Ascending aorta (tissue), 2 donors: ENCODE measurements at places on chromosomes 2 and 18.

- DNase-seq: no peak
These were observed 119.8 kb downstream of the MAPK4 start for GRCh38 chr18:50679656-50680055.

DNA sequence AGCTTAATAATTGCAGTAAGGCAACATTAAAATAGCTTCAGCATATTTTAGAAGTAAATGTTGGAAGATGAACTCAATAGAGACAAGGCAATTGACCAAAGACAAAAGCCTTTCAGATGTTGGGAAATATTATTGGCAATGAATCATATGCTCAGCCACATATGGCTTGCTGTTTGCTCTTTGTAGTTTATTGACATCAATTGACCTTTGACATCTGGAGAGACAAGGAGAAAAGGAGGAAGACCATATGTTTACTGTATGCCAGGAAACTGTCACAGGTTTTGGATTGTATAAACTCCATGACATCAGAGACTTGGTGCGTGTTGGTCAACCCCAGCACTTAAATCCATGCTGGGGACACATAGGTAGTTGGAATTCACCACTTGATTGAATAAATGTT lies 60.6 kb upstream of the SLC16A14 start:
- DNase-seq: no peak

GRCh38 chr2:173647681-173648311 lies 293.1 kb downstream of the CDCA7 start:
- no peak for DNase-seq

DNA sequence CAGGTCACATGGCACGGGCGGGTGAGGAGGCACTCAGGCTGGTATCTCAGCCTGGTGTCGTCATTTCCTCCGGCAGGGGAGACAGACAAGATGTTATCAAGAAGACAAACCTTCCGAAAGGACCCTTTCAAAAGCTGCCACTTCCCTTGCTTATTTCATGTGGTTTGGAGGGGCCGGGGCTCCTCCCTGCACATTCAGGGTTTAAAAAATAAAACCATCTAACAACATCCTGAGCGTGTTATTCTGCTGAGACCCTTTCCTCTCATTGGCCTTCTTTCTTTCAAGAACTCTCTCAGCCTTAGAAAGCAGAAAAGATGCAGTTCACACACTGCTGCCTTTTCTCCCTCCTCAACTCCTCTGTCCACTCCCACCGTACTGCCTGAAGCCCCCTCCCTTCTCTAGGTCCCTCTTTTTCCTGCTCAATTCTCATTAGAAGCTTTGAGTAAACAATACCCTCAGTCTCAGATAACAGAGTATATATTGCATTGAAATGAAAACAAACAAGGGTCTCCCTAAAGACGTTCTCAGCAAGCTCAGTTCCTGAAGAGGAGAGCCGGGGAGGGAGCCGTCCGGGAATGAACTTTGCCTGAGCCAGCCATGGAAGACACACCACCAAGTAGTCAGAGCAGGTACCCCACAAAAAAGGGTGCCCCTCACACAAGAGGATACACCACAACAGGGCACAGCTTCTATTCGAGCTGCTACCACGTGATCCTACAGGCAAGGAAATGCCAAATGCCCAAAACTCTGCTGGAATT lies 9.7 kb downstream of the SMAD7 start:
- DNase-seq: no peak

- no peak for DNase-seq
These were observed 28.2 kb upstream of the SOCS6 start for GRCh38 chr18:70260683-70261082.

GRCh38 chr2:216559625-216560156 lies 61.0 kb downstream of the RPL37A start:
- no peak for DNase-seq

- no peak for DNase-seq
These were observed 339.2 kb upstream of the SALL3 start for GRCh38 chr18:78640246-78640995.

DNA sequence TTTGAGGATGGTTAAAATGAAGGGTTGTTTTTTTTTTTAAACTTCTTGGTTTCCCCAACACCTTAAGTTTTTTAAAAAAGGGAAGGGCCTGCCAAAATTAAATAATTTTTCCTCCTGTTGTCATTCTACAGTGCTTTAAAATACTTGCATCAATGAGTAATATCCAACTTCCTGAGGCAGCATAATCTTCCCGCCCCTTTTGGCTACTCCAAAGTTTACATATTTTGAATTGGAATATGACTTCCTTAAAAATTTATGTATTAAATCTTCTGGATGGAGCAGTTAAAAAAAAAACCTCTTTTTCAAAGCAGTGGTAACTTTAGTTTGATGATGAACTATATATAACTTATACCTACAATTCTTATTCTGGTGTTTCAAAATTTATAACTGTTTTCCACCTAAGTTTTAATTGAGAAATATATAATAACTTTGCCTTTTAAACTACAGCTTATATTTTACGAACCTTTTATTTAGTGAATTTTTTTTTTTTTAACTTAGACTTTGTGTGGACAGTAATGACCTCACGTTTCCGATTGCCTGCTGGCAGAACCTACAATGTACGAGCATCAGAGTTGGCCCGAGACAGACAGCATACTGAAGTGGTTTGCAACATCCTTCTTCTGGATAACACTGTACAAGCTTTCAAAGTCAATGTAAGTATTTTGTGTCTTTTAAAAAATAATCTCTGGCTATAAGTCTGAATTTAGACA lies 49.8 kb downstream of the PTPN4 start:
- no peak for DNase-seq

GRCh38 chr2:240815761-240816583 lies 4.0 kb downstream of the KIF1A start:
- DNase-seq: peak; percentile 41

- DNase-seq: no peak
These were observed 47.1 kb upstream of the SPRED2 start for GRCh38 chr2:65479524-65479923.

DNA sequence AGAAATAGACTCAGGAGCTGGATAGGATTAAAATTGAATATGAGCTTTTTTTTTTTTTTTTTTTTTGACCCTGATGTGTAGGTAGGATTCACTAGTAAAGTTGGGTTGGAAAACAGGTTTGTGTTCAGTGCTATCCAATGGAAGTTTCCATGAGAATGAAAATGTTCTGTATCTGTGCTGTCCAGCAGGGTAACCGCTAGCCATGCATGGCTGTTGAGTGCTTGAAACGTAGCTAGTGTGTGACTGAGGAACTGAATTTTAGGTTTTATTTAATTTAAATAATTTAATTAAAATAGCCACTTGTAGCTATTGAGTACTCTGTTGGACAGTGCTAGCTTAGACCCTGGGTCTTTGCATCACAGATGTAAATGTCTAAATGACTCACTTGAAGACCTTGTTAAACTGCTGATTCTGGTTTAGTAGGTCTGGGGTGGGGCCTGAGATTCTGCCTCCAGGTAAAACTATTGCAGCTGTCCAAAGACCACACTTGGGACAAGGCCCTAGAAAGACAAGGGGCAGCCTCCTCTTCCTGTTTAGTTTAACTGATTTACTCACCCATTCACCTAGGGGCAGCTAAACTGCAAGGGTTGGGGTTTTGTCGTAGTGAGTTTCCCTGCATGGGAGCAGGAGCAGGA lies 84.7 kb upstream of the STON1 start:
- no peak for DNase-seq

GRCh38 chr2:43273529-43273928 lies 47.1 kb upstream of the ZFP36L2 start:
- DNase-seq: peak; percentile 75

DNA sequence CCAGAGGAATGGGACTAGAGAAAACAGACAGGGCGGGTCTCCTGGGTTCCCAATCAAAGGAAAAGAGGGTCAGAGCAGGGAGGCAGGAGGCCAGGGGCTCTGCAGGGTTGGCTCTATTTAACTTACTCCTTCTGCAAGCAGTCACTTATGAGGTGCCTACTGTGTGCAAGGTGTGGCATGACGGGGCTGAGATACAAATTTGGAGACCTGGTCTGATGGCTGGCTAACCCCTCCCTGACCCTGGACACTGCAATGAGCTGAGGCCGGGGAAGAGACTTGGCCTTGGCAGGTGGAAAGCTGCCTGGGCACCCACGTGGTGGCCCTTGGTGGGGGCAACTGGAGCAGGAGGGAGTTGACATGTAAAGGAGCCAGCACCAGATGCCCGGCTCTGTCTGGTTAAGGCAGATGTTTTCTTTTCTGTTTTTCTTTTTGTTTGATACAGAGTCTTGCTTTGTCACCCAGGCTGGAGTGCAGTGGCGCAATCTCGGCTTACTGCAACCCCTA lies 148.5 kb upstream of the GATA6 start:
- no peak for DNase-seq

DNA sequence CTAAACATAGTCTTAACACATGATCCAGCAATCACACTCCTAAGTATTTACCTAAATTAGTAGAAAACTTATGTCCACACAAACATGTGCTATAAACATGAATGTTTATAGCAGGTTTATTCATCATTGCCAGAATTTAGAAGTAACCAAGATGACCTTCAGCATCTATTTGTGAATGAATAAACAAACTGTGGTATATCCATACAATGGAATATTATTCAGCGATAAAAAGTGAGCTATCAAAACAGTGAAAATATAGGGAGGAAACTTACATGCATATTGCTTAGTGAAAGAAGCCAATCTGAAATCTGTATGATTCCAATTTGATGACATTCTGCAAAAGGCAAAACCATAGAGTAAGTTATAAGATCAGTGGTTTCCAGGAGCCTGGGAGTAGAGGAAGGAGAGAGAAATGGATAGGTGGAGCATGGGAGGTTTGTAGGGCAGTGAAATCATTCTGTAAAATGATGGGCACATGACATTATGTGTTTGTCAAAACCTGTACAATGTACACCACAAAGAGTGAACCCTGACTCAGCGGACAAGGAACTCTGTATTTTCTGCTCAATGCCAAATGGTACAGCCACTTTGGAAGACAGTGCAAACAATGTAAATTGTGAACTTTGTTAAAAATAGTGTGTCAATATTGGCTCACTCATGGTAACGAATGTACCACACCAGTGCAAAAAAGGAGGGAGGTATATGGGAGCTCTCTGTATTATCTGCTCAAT lies 61.9 kb upstream of the IGFBP2 start:
- DNase-seq: no peak

DNA sequence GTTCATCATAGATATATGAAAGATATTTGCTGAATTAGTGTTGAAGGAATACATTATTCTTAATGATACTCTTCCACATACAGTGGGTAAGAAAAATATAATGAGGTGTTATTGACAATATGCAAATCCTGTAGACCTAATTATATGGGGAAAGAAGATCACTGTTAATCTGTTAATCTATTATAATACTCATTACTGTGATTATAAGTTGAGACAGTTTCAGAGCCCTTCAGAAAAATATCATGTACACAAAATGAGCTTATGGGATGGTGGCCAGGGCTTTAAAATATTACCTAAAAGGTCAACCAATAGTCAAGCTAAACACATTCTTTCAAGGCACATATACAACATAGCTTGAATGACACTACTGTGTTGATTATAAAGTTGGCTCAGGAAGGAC lies 163.5 kb downstream of the NOL4 start:
- no peak for DNase-seq

- no peak for DNase-seq
These were observed 102.9 kb upstream of the TGFA start for GRCh38 chr2:70656421-70657010.

DNA sequence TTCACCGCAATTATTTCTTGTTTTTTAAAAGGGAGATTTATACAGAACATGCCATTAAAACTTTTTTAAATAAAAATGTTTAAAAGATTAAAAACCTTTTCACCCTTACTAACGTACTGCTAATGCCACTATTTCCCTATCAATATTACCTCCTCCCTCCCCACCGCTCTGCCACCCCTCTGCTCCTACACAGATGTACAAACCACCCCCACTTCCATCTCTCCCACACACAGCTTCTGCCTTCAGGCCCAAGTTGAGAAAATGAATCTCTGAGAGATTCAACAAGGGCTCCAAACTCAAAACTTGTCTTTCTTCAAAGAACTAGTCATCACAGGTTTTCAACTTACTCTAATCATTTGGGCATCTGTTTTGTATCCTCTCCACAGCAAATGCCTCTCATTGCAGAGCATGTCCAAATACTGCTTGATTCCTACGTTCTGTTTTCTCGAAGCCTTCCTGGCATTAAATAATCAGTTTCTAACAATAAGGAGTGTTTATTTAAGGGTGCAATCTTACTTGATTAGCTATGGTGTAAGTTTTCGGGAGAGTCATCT lies 32.1 kb downstream of the FARSB start:
- no peak for DNase-seq

- DNase-seq: no peak
These were observed 27.9 kb downstream of the NEMP2 start for GRCh38 chr2:190506666-190507065.

- DNase-seq: no peak
These were observed 23.9 kb downstream of the WDFY1 start for GRCh38 chr2:223921204-223921603.

- peak; percentile 86 for DNase-seq
These were observed 42.4 kb downstream of the LRRFIP1 start for GRCh38 chr2:237669628-237670392.

DNA sequence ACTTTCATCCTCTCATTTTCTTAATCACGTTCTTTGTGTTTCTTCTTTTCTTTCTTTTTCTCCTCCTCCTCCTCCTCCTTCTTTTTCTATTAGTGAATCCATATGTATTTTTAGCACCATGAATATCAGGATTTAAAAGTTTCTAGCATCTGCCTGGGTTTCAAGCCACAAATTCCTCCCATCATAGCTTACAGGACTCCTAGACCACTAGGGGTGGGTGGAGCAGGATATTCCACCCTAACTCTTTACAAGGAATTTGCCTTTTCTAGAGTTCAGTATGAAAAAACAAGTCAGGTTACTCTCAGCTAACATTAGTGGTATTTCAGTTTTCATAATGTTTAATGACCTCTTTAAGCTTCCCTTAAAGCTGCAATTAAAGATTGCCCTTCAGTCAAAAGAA lies 19.1 kb upstream of the LRRTM1 start:
- no peak for DNase-seq

GRCh38 chr2:85475799-85476490 lies 57.4 kb downstream of the SH2D6 start:
- DNase-seq: no peak

DNA sequence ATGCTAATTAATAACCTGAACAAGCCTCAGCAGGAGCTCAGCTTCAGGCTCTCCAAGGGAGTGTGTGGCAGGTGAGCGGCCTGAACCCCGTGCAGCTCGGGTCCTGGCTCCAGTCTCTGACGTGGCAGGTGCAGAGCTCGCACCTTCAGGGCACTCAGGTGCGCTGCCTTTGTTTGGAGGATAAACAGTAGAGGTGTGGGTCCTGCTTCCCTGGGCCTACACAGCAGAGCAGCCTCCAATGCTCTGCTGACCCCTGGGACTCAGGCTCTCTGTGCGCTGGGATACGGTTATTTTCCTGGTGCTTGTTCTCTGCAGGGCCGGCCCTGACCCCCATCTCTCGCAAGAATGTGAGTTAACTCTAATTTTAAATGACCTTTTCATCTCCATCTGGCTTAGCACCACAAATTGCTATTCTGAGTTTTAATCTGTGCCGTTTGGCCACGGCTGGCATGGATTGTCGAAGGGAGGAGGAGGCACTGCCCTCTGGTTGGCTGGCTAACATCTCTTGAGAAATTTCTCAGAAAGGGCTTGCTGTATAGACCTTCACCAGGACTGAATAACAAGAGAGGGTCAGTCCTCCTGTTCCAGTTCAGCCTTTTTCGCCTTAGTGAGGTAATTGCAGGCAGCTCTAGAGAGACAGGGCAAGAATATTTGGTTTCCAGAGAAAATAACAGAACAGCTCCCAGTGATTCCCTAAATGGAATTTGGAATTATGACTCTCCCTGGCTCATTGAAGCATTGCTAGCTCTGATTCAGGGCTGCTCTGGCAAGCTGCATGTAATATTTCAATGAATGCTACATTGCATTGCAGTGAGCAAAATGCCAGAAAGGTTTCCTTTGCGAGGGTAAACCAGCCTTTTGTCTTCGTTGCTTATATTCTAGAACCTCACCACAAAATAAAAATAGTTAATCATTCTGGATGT lies 161.8 kb downstream of the DCDC2C start:
- DNase-seq: no peak
